ENCODE measurements at places on chromosomes 4 and X.
A peak's percentile ranks its signal among the peaks of the same experiment; 100 is the strongest.

DNA sequence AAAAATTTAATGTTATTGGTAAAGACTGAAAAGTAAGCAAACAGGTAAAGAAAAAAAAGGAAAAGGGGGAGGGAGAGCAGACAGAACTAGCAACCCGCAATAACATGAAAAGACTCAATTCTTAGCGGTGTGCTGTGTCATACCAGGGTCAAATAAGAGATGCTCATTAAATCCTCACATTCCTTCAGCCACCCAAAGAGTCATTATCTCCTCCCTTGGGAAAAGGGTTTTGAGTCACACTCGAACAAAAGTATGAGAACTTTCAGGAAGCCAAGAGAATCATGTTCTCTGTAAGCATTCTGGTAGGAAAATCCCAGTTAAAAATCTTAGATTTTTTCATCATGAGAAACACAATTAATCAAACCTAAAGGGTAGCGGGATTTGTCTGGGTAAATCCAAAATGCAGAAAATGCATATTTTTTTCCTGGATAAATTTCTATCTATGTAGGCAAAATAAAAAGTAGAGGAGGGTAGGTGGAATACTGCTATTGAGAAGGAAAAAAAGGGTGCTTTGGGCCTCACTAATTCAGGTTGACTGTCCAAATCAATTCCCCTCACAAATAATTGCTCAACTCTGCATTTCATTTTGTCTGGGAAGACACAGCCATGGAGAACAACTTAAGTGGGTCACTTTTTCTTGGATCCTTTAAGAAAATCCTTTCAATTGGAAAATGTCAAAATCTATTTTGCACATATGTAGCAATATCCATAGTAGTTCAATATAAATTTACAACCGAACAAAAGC is 23.2 kb downstream of the TNIP3 start:
- no peak for DNase-seq

- DNase-seq, result no peak
Observed at GRCh38 chr4:170256807-170257206, 167.1 kb upstream of the AADAT start.

DNA sequence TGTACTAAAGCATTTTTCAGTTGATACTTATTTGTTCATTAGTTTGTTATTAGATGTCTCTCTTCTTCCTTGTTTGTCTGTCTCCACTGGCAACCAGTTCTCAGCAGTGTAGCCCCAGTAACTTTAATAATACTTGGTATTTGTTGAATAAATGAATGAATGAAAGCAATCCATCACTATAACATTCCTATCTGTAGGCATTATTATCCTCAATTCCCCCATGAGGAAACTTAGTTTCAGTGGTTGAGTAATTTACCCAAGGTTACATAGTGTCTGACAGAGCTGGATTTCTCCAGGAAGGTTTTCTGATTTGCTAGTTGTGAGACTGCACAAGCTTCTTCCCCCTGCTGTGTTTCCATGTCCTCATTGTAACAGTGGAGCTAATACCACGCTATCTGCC is 27.8 kb upstream of the MAOB start:
- DNase-seq, result no peak

DNA sequence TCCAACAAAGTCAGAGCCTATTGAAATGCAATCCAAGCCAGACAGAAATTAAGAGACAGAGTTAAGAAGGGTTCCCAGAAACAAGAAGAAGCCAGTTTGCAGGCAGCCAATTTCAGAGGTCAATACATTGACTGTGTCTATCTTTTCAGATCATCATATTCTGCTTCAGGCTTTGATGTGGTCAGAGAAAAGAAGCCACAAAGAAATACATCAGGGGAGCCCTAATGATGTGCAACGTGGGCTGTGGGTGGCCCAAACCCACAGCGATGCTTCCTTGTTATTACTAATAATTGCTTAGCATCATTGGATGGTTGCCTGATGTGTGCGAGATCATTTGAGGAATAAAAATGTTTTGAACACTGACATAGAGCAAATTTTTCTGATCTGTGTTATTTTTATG is 99.0 kb upstream of the DUSP21 start:
- no peak for DNase-seq

- DNase-seq, result no peak
Observed at GRCh38 chr4:23835774-23836478, 53.9 kb downstream of the PPARGC1A start.

DNA sequence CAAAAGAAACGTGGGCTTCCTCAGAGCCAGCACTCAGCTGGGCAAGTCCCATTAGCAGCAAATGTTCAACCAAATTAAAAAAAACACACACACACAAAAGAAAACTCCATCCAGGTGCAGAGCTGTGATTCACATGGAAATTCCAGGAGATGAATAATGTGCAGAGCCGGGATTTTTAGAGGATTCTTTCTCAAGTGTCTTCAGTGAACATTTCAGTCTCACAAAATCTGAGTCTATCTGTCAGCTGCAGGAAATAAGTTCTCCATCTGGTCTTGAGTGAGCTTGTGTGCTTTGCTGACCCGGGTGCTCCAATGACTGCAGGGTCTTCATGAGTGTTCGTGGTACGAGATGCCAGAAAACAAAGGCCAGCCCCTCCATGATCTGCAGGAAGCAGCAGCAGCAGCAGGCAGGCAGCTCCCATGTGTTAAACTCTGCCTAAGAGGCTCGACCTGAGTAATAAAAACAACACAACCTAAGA is 44.3 kb downstream of the RASGEF1B start:
- no peak for DNase-seq

GRCh38 chr4:154064244-154064643 is 275.4 kb upstream of the SFRP2 start:
- no peak for DNase-seq

DNA sequence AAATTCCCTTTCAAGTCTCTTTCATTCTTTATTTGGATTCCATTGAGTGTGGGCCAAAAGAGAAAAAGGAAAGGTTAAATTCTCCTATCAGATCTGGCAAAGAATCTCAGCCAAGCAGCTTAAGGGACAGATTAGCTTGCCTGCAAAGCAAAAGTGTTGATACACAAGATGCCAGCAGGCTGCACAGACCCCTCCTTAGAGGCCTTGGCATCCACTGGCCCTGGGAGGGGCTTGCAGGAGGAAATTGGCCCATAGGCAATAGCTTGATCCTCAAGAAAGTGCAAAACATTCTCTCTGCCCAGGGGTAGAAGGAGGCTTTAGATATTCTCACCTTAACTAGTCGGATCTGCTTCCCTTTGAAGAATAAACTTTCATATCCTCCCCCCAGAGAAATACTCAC is 300.4 kb upstream of the CPEB2 start:
- no peak for DNase-seq

DNA sequence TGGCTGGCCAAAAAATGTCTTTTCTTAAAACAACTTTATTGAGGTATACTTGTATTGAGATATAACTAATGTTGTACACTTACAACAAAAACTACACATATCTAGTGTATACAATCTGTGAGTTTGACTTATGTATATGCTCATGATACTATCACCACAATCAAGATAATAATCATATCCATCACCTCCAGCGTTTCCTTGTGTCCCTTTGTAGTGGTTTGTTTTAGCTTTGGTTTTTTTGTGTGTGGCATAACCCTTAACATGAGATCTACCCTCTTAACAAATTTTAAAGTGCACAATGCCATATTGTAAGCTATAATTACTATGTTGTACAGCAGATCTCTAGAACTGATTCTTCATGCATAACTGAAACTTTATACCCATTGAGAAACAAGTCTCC is 13.4 kb upstream of the PCSK1N start:
- DNase-seq, result no peak

DNA sequence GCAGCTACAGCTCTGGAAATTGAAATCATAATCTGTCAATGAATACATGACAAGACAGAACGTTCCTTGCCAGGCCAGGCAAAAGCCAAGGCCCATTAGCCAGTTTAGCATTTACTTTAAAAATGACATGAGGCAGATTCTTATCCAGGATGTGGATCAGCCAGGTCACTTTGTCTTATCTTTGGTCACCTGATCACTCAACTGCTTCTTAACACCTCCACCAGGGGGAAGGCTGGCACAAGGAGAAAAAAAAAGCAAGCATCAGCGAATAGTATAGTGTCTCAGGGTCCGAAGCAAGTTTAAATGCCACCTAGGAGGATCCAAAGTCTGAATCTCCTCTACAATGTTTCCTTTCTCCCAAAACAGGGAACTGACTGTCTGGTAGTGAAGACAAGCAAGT is 18.8 kb downstream of the ATP1B4 start:
- no peak for DNase-seq

DNA sequence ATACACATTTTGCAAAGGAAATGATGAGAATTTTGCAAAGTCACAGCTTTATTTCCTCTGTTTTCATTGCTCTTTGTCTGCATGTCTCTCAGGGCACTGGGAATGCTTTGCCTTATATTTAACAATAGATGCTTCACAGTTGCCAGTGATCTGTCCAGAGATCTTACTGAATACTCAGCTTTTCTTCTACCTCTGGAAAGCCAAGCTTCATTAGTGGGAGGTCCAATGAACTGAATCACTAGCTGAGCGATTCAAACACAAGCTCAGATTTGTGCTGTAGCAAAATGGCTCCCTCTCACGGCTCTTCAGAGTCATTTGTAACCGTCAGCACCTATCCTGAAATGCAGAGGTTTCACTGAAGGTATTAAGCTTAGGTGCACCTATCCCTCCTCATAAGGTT is 138.9 kb downstream of the DCLK2 start:
- no peak for DNase-seq

DNA sequence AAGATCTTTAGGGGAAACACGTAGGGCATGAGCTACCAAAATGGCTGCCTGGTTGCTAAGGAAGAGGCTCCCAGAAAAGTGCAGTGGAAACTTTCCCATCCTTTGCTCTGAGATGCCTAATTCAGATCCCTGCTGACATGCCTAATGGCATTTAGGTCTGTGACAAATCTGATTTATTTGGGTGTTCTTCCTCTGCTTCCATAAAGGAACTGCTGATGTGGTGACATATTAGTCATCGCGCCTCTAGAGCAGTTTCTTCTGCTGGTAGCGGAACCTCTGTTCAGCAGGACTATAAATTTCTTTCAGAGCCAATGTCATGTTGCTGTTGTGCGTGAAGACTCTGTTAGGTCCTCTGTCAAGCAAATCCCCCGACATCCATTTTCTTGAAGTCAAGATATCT is 310.0 kb downstream of the PDHA2 start:
- peak; percentile 15 for DNase-seq

- DNase-seq, result no peak
Observed at GRCh38 chr4:25021216-25021615, 9.5 kb downstream of the LGI2 start.
